WTC11 (cell line): ENCODE measurements at places on chromosomes 1 and 21.
A peak's percentile ranks its signal among the peaks of the same experiment; 100 is the strongest.

DNA sequence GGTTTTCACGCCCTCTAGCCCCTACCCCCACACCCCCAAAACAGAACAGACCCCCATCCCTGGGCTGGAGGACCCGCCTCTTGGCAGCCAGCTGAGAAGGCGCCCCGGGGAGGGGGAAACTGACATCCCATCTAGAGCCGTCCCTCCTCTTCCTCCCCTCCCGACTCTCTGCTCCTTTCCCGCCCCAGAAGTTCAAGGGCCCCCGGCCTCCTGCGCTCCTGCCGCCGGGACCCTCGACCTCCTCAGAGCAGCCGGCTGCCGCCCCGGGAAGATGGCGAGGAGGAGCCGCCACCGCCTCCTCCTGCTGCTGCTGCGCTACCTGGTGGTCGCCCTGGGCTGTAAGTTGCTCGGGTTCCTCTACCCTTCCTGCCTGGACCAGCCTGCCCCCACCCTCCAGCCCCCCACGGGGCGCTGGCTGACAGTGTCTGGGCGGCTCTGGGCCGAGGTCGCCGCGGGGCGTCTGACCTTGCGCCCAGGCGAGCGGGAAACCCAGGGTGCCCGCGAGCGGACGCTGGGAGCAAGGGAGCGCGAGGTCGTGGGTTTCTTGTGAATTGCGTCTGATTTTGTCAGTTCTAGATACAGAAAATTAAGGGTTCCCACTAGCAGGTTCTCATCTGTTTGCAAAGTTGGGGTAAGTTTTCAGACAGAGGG, 618 bp downstream of the JAM2 start:
- peak; percentile 65 for DNase-seq

DNA sequence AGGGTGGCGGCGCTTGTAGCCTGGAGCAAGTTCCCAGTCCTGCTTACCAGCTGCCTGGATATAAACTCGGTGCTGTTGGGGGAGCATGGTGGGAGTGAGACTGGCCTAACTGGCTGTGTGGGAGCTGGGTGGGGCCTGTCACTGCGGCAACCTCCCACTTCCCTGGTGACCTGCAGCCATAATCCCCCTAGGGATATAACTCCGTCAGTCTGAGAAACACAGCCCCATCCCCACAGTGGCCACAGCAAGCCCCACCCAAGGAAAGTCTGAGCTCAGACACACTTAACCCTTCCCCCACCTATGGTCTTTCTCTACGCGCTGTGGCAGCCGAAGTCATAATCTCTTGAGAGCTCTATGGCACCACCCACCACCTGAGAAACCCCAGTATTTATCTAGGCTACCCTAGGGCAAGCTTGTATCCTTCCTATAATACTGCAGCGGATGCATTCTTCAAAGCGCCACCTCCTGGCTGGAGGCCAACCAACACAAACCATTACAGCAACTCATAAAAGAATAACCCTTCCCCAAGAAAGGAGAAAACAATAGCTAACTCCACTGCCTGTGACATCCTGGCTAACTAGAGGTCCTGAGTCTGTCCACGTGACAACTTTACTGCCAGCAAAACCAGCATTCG, 57.4 kb downstream of the ZNF648 start:
- peak; percentile 40 for DNase-seq

DNA sequence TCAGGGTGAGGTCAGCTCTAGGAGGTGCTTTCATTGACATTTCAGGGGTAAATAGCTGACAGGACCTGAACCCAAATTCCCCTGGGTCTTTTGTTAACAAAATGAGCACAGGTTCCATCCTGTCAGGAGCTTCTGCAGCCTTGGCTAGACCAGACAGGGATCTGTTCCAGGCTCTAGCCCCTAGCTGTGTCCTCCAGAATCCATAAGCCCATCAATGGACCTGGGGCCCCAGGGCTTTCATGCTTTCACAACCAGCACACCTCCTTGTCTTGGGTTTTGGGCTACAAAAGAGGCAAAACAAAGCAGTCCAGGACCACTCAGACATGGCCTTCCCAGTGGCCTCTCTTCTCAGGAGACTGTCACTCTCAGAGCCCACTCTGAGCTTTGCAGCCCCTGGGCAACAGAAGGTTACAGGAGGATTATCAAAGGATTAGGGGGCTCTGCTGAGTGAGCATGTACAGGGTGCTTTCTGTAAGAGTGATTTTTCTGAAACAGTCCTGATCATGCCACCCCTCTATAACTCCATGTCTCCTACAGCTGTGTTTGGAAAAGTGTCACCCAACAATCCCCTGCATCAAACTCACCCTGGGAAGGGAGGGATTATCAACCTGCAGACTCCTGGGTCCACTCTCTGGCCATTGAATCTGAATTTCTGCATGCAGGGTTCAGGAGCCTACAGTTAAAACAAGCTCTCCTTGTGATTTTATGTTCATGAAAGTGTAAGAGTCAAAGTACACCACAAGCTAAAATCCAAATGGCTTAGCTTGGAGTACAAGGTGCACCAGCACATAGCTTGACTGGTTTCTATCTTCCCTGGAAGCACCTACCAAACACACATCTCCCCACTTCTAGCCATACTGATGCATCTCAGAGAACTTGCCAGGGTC, 67.7 kb upstream of the GCLM start:
- no peak for DNase-seq

GRCh38 chr1:167756730-167757405, 35.1 kb downstream of the MPZL1 start:
- no peak for DNase-seq
